ENCODE measurements at places on chromosomes 2 and 18.

- no peak for DNase-seq
Measured at GRCh38 chr2:145460112-145460511, 940.2 kb upstream of the ZEB2 start.

DNA sequence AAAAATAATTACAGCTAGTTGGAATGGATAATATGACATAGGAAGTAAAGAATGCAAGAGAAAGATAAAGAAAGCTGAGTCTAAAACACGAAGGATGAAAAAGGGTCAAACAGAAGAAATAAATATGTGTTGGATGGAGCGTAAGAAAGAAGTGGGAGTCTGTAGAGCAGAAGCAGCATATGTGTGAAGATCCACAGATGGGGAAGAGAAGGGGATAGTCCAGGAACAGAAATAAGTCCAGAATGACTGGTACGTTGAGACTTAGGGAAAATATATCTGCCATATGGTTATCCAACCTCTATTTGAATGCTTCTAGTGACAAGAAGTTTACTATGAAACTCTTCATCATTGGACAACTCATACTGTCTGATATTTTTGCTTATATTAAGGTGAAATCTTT lies 18.0 kb downstream of the ABCA12 start:
- DNase-seq: no peak

GRCh38 chr2:144514616-144515091 lies 5.3 kb downstream of the ZEB2 start:
- no peak for DNase-seq

GRCh38 chr2:61179701-61180639 lies 18.0 kb downstream of the C2orf74 start:
- DNase-seq: no peak

- DNase-seq: no peak
Measured at GRCh38 chr2:197077336-197077735, 150.8 kb upstream of the PGAP1 start.

All from NCI-H1694 treated with DMSO at 0.1 percent for 48 hours (cell line).